Forelimb muscle (tissue), 1 donor: ENCODE measurements at places on chromosomes 1 and 21. TPM values are rescaled to one million over a fixed set of nuclear protein-coding genes. Genes with fewer than 3 reads are reported as not detected.

GRCh38 chr1:26191739-26192138 is 1.3 kb downstream of the CATSPER4 start:
- no peak for DNase-seq

GRCh38 chr1:158613764-158614163 is 8.7 kb downstream of the OR10Z1 start:
- no peak for DNase-seq

DNA sequence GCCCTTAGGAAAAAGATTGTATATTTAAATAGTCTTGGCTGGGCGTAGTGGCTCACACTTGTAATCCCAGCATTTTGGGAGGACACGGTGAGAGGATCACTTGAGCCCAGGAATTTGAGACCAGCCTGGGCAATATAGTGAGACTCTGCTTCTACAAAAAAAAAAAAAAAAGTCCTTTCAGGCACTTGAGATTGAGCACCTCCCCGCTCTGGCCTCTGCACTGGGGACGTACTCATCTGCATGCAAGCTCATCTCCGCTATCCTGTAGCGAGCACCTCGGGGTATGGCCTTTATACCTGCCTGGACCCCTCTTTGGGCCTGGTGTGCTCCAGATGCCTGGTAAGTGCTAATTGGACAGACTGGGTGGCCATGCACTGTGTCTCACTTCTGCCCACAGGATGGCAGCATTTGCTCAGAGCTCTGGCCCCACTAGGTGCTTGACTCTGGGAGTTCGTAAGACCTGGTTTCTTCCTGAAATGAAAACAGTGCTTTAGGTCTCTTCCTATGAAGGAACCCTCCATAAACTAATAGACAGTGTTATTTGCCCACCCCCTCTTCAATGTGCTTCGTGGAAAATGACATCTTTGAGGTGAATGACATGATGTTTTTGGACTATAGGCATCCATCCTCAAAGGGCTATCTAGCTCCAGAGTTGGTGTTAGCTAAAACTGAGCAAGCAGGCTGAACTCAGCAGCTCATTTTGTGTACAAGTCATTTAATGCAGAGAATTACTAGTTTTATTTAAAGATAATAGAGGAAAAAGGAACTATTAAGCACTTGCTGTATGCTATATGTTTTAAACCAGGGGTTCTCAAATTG is 61.7 kb upstream of the ADAR start:
- DNase-seq, result peak; percentile 31

- DNase-seq, result no peak
Observed at GRCh38 chr1:45557422-45557944, 6.9 kb downstream of the AKR1A1 start.

DHCR24 gene
- polyA plus RNA-seq, result 19.2 TPM

FBXO44 gene
- polyA plus RNA-seq, result 4.9 TPM

ARHGEF16 gene
- 0.80 TPM for polyA plus RNA-seq

DNA sequence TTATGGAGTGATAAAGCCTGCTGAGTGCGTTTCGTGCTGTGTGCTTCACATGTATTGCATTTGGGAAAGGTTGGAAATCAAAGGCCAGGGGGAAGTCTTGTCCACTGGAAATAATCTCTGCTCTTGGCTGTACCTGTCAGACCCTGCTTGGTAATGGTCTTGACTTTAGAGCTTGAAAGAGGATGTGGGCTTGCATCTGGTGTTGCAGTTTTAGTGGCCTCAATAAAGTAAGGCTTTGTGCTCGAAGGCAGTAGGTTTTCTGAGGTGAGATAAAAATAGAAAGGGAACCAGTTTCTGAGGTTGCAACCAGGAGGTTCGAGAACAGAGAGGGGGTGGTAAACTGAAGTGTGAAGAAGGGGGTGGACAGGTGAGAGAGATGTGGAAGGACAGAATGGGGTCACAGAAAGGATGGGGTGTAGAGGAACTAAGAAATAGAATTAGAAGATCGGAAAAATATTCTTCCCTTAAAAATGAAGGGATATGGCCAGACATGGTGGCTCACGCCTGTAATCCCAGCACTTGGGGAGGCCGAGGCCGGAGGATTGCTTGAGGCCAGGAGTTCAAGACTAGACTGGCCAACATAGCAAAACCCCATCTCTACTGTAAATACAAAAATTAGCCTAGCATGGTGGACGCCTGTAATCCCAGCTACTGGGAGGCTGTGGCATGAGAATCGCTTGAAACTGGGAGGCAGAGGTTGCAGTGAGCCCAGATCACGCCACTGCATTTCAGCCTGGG is 1.5 kb downstream of the S100PBP start:
- DNase-seq, result no peak

- no peak for DNase-seq
Observed at GRCh38 chr1:39737546-39738169, 1.0 kb upstream of the PPIE start.

- no peak for DNase-seq
Observed at GRCh38 chr1:27872059-27872801, at the start of gene THEMIS2. Gene THEMIS2 (plus strand): TSS chr1:27872544. CDS start chr1:27872572, 28 bp downstream.

CATSPERE gene
- 0.77 TPM for polyA plus RNA-seq

GRCh38 chr1:87169263-87169910 is 159.3 kb upstream of the LMO4 start:
- DNase-seq, result no peak

- no peak for DNase-seq
Observed at GRCh38 chr1:53982763-53983104, 35.3 kb downstream of the LDLRAD1 start.

- no peak for DNase-seq
Observed at GRCh38 chr21:19239696-19240095, 836.1 kb upstream of the TMPRSS15 start.

DNA sequence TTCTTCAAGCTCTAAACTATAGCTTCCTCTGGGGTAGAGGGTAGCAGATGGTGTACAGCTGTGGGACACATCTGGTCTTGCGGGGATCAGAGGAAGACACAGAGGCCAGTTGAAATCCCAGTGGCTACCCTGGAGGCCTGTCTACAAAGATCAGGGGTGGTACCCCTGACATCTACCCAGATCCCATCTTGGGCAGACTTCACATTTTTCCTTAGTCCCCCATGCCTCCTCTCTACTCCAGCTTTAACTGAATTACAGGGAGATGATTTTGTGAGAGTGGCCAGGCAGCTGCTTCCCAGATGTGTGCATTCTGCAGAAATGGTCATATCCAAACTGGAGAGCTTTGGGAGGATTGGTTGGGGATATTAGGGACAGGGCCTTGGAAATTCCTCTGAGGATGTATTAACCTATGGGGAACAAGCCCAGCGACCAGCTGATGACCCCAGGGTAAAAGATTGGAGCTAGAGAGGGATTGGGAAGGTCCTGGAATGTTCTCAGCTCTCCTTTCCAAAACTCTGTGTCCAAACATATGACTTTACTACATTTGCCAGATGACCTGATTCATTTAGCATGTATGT is 9.6 kb upstream of the CD34 start:
- DNase-seq, result no peak

GRCh38 chr1:118246646-118247045 is 61.6 kb upstream of the SPAG17 start:
- no peak for DNase-seq
